ENCODE measurements at places on chromosomes 13 and 19. TPM values are rescaled to one million over a fixed set of nuclear protein-coding genes. Genes with fewer than 3 reads are reported as not detected.

The FAAP24 gene
- 3.5 TPM for polyA plus RNA-seq

The PTPRH gene
- not detected for polyA plus RNA-seq

The CRLF1 gene
- 0.38 TPM for polyA plus RNA-seq

The TNNT1 gene
- not detected for polyA plus RNA-seq

The NCAN gene
- not detected for polyA plus RNA-seq
